ENCODE measurements at places on chromosomes 7 and 10.

- no peak for DNase-seq
Measured at GRCh38 chr10:86321568-86321967, 45.0 kb downstream of the GRID1 start.

DNA sequence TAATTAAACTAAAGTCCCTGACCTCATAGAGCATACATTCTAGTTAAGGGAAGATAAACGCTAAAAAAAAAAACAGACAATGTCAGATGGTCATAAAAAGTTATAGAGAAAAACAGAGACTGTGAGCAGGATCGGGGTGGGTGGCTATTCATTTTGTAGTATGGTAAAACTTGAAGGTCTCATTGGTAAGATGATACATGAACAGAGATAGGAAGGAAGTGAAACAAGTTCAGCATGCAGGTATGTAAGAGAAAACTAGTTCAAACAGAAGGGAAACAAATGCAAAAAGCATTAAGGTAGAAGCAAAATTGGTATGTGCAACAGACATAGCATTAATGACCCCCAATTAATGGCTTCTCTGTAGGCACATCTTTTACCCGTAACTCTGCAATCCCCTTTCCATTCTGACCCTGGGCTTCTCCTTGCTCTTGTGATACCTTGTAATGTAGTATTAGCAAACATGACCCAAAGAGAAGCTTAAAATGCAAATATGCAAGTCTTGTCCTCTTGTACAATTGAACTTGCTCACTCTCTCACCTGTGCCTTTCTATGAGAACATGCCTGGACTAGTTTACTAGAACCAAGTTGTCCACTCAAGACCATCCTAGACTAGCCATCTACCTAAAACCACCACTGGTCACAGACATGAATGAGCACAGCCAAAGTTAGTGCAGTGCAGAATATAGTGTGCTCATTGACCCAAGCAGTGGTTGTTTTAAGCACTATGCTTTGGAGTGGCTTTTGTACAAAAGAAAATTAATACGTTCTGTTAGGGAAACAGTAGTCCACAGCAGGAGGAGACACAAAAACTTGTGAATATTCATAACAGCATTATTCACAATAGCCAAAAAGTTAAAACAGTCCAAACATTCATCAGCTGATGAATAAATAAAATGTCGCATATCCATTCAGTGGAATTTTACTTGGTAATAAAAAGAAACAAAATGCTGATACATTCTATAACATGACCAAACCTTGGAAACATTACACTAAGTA is 57.0 kb downstream of the BRAF start:
- no peak for DNase-seq

GRCh38 chr10:110481919-110482318 is 15.8 kb upstream of the DUSP5 start:
- DNase-seq: no peak

GRCh38 chr10:77955136-77955535 is 28.6 kb upstream of the DLG5 start:
- DNase-seq: no peak

- DNase-seq: no peak
Measured at GRCh38 chr7:132966754-132967469, 115.0 kb downstream of the CHCHD3 start.

- no peak for DNase-seq
Measured at GRCh38 chr7:36604806-36605205, 119.5 kb downstream of the AOAH start.

DNA sequence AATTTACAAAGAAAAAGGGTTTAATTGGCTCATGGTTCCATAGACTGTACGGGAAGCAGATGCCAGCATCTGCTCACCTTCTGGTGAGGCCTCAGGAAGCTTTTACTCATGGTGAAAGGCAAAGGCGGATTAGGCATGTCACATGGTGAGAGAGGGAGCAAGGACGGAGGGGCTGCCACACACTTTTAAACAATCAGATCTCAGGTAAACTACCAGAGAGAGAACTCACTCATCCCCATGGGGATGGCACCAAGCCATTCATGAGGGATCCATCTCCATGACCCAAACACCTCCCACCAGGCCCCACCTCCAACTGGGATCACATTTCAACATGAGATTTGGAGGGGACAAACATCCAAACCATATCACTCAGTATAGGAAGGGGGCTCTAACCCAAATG is 183.9 kb downstream of the COBL start:
- DNase-seq: no peak

DNA sequence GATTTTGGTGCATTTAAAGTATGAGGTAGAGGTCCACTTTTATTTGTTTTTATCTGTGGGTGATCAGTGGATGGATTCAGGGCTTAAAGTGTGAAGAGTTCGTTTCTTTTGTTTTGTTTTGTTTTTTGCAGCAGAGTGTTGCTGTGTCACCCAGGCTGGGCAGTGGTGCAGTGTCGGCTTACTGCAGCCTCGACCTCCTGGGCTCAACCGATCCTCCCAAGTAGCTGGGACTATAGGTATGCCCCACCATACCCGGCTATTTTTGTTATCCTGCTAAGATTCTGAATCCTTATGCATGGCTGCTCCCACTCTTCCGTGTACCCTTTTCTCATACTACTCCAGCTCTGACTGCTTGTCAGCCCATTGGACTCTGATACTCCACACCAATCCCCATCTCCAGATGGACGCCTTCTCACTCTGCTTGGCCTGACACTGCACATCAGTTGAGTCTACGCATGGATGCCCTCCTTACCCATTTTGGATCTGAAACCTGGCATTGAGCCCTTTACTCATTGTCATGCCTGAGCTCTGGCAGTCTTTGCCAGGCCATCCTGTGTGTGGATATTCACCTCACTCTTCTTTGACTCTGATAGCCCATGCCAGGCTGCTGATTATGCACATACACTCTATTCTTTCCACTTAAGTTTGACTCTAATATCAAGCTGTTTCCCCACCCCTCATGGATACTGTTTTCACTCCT is 119.5 kb downstream of the CCSER2 start:
- DNase-seq: no peak

GRCh38 chr7:147432576-147432975 is 1158.0 kb upstream of the C7orf33 start:
- no peak for DNase-seq

DNA sequence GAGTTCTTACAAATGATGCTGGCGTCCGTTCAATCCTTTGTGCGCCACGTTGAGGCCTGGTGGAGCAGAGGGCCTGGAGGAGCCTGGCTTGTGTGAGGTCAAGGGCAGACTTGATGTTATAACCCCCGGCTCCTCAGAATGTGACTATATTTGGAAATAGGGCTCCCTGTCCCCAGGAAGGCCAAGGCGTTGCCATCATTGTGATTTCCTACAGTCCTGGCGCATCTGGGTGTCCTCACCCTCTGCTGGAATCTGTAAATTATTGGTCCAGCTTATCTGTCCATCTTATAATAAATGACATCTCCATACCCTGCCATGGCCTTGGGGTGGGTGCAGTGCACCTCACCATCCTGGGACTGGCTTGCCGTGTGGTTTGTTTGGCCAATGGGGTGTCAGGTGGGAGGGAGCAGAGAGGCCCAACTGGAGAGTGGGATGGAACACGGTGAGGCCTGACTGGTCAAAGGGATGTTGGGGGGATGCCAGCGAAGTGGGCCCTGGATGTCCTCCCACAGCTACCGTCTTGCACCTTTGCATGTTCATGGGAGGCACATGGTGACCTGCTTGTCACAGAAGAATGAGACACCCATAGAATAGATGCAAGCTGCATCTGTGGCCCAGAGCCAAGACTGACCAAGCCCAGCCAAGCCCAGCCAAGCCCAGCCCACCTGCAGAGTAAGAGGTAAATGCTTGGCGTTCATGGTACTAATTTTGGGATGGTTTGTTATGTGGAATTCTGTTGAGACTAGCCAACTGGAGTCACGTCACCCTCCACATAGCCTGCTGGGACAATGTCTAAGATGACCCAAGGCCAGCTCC is 11.1 kb upstream of the LRRC27 start:
- no peak for DNase-seq

DNA sequence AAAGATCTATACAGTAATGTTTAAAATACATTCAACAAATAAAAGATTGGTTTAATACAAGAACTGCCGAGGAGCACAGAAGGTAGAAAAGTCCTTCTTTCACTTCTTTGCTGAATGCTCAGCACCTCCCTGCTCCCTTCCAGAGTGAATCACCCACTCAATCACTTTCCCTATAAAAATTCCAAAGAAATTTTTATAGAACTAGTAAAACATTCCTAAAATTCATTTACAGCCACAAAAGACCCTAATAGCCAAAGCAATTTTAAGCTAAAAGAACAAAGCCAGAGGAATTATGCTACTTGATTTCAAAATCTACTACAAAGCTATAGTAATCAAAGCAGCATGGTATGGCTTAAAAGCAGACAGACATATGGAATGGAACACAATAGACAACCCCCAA is 320.9 kb downstream of the PCLO start:
- no peak for DNase-seq

- no peak for DNase-seq
Measured at GRCh38 chr10:76743169-76743568, 894.4 kb downstream of the KCNMA1 start.

- no peak for DNase-seq
Measured at GRCh38 chr7:107678110-107678753, 17.6 kb downstream of the SLC26A4 start.

DNA sequence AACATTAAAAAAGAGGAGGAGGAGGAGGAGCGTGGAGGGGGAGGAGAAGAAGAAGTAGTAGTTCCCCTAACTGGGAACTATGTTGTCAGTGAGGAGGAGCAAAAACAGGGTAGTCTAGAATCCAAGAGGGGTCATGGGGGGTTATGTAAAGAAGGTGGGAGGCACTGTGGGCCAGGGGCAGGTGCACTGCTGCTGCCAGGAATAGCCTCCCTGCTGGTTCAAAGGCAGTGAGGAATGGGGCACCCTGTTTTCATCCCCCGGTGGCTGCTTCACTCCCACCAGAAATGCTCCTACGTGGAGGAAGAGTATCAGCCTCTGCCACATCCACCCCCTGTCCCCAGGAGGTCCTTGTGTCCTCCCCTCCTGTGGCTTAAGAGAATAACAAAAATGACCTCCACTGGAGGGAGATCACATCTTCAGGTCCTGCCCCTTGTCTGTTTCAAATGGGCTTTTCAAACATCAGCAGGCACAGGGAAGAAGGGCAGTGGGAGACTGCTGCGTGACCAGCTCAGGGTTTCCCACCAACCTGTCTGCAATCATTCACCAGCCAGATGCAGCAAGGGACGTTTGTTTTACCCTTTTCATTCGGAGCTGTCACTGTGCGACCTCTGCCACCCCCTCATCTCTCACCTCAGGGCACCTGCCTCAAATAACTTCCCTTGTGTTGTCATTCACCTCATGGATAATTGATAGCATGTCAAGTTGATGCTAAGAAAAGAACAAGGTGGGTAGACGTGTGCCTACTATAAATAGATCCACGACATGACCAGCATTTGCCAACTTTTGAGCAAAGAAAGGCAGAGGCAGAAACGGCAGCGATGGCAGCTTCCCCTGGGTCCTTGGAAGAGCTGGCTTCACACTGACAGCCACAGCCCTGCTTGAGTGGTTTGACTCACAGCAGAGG is 92.6 kb downstream of the DGKI start:
- DNase-seq: no peak

DNA sequence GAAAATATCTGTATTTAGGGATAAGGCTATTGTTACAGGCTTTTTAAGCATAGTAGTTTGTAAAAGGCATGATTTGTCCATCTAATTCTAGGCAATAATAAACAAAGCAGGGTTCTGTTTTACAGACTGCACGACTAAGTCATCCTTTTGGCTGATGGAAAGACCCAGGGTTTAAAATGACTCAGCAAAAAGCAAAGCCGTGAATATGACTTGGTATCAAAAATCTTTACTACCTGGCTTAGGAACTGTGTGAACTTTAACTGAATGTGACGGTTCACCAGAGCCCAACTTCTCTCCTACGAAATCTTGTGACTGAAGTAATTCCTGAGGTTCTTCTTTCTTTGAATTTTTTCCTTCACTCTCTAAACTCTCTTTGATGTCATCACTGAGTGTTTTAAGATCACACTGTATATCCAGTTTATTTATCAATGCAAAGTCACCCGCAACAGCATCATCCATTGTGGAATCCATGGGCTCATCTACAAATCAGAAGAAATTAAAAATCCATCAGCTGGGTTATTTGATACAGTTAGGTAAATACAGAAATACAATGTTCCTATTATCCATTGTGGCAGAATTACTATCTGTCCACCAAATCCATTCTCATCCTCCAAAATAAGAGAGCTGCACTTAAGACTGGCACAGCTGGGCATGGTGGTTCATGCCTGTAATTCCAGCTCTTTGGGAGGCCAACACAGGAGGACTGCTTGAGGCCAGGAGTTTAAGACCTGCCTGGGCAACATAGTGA is 17.0 kb downstream of the ATE1 start:
- no peak for DNase-seq

GRCh38 chr7:103539875-103540274 is 93.9 kb upstream of the SLC26A5 start:
- no peak for DNase-seq

DNA sequence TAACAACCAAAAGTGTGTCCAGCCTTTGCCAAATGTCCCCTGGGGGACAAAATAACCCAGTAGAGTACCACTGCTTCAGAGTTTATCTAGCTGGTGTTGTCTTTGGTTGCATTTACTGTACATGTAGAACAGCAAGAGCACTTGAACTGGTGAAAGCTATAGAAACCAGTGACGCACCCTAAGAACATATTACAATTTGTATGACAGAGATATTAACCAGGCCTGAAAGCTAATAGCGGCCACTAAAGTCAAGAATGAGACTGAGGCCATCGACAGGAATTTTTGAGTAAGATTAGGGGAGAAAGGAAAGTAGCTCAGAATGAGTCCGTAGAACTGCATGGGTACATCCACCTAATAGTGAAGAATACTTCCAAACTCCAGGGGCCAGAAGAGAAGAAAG is 236.2 kb downstream of the MTERF1 start:
- DNase-seq: no peak

DNA sequence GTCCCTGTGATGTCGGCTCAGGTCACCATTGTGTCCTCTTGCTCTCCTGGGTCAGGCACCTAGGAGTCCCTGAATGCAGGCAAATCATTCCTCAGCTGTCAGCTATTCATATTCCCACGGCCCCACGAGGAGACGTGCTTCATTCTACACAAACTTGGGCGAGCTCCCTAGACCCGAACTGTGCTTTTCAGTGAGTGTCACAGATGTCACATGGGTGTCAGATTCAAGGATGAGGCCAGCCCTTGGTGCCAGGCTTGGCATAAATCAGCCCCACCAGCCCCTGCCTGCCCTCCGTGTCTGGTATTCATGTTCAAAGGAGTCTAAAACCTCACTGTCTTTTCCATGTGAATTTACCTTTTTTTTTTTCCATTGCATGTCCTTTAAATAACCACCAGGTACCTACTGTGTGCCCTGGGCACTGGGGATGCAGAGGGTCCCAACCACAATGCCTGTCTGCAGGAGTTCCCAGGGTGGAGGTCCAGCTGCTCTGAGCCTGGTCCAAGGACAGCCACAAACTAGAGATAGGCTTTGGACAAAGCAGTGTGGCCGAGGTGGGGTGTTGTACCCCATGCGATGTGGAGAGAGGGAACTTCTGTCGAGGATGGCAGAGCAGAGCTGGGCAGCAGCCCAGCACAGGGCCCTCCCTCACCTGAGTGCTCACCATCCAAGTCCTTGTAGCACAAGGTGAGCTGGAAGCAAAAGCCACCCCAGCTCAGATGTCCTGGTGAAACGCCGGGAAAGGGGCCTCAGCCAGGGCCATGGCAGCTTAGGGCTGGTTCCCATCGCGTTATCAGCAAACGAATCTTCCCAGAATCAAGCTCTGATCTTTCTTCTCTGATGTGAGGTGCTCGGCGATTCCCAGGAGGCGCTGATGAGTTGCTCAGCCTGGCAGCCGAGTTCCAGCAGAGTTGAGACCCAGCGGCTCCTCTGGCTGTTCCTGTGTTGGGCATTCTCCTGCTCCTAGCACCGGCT is 611.9 kb downstream of the PTPRN2 start:
- no peak for DNase-seq
